Fibroblast of lung (primary cell): ENCODE measurements at places on chromosomes 5 and 9. TPM values are rescaled to one million over a fixed set of nuclear protein-coding genes. Genes with fewer than 3 reads are reported as not detected.

Gene SPATA31C1
- not detected in 2 replicates for total RNA-seq

Gene PCDHB6
- 0.26 and 0.33 TPM in 2 replicates for total RNA-seq

Gene BARHL1
- not detected in 2 replicates for total RNA-seq

Gene LHX2
- total RNA-seq: not detected in 2 replicates

Gene FGFR4
- total RNA-seq: 12.6 and 13.6 TPM in 2 replicates
